ENCODE measurements at places on chromosomes 7 and 10. TPM values are rescaled to one million over a fixed set of nuclear protein-coding genes. Genes with fewer than 3 reads are reported as not detected.

DNA sequence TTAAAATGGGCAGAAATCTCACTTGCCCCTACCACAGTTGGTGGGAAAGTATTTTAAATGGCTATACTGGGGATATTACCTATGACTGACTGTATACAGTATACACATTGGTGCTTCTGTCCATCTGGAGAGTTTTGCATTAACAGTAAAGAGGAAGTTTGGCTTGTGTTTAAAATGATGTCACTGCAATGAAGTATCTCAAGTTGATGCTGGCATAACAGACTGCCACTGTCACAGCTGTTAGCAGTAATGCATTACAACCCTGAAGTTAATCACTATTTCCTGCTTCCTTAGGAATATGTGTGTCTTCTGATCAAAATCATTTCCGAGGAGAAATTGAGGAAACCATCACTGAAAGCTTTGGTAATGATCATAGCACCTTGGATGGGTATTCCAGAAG, 1.9 kb downstream of the DKK1 start:
- DNase-seq = no peak

Gene CYP3A7
- not detected for total RNA-seq

Gene SHTN1
- total RNA-seq = 10.7 TPM

GRCh38 chr10:43693602-43694001, 44.9 kb upstream of the ZNF32 start:
- no peak for DNase-seq

- peak; percentile 26 for DNase-seq
Observed at GRCh38 chr10:112926906-112927688, 22.9 kb upstream of the TCF7L2 start.

DNA sequence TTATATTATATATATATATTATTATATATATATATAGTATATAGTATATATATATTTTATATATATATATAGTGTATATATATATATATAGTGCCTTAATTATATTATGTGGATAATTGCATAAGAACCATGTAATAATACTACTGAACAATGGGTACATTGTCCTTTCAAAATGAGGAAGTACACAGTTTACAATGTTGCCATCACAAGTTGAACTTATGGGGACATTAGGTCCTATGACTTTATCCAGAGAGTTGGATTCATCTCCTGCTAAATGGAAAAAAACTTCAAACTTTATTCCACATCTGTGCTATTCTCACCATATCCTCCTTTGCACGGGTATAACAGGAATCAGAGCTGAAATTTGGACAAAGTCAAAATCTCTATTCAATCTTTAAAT, 105.0 kb upstream of the AGR3 start:
- DNase-seq = no peak

DNA sequence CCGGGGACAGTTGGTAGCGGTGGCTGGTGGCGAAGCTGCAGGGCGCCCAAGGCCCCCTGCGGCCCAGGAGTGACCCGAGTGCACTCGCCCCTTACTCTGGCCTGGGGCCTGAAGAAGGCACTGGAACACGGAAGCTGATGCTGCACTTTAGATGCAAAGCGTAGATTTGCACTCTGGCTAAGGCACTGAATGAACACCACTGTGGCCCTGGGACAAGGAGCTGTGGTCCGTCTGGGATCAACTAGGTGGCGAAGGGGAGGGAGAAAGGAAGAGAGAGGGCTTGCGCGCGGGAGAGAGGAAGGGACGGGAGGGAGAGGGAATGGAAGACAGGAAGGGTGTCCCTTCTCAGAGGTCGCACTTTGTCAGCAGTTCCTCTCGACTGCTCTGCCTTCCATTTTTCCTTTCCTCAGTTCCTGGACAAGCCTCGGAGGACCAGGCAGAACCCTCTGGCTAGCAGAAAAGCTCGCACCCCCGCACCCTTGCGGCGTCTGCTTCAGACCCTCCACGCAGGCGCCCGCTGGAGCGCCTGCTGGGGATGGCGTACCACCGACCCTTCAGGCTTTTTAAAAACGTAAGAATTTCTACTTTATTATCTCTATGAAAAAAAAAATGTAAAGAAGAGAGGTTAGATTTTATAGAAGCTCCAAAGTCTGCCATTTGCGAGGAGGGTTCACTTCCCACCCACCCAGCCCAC, 1.2 kb downstream of the FERD3L start:
- DNase-seq = no peak

Data from left cardiac atrium (tissue), 4 donors.